ENCODE measurements at places on chromosomes 6 and 20.

- no peak for DNase-seq
These were observed 1.1 kb downstream of the NT5DC1 start for GRCh38 chr6:116101790-116102189.

DNA sequence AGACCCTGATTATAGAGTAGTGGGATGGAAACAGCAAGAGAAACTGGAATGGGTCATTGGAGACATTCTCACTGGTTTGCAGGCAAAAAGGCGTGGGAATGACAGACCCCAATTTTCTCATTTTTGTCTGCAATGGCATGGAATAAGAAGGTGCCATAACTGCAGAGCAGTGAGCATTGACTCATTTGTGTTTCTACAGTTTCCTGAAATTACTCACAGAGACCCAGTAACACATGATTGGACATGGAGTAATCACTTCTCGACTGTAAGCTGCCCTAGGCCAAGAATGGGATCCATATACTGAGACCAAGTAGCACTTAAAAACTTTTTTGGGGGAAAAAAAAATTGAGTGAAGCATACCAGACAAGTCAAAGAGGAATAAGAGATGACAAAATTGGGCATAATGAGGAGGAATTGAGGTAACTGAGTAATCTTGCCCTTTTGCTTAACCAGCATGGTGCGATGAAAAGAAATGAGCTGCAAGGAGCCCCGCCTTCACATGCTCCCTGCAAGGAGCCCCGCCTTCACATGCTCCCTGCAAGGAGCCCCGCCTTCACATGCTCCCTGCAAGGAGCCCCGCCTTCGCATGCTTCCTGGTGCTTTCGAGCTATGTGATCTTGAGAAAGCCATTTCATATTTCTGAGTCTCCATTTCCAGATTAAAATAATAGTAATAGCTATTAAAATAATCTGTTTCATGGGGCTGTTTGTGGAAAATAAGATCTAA is 44.1 kb downstream of the NHSL1 start:
- DNase-seq = peak; percentile 47

DNA sequence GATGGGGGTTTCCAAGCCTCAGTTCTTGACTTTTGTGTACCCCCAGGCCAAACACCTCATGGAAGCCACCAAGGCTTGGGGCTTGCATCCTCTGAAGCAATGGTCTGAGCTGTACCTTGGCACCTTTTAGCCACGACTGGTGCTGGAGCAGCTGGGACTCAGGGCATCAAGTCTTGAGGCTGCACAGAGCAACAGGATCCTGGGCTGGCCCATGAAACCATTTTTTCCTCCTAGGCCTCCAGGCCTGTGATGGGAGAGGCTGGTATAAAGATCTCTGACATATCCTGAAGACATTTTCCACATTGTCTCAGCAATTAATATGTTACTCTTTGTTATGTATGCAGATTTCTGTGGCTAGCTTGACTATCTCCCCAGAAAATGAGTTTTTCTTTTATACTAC is 269.1 kb upstream of the TBX18 start:
- no peak for DNase-seq

DNA sequence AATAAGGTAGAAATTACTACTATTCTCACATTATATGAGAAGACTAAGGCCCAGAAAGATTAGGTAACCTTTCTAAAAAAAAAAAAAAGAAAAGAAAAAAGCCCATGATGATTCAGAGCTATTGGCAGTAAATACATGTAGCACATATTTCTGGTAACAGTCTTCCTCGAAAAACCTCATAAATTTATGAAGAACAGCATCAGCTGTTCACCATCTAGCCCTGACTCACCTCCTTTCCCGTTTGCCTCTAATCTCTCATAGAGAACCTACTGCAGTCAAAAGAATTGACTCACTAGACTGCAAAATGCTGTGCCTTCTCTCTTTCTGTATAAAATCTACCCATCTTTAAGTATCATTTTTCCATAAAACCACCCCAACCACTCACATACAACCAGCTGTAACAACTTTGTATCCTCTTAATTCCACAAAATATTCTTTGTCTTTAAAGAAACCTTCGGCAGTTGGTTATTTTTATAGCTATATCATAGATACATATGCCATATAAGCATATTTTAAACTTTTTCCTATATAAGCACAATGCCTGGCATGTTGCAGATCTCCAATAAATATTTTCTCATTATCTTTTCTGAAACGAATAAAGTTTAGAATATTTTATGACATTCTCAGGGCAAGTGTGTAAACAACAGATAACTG is 152.7 kb upstream of the ENPP5 start:
- DNase-seq = no peak

GRCh38 chr6:84013354-84013753 is 20.2 kb upstream of the MRAP2 start:
- no peak for DNase-seq
